NCI-H1105 (cell line): ENCODE measurements at places on chromosomes 13 and 19.

DNA sequence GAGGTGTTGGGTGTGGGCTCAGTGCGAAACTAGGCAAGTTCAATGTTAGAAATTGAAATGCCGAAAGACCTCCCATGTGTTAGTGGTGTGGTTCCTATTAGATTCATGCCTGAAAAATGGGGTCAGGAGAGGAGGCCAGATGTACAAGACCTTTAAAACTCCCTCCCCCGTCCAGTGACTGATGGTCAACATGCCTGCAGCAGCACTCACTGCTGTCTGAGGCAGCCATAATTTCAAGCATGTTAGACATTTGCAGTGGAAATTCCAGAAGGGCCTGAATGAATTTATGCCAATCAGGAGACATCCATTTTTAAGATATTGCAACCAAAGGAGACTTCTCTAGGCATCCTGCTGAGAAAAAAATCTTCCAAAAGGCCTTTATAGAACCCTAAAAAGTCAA lies 426.9 kb upstream of the NBEA start:
- no peak for DNase-seq

DNA sequence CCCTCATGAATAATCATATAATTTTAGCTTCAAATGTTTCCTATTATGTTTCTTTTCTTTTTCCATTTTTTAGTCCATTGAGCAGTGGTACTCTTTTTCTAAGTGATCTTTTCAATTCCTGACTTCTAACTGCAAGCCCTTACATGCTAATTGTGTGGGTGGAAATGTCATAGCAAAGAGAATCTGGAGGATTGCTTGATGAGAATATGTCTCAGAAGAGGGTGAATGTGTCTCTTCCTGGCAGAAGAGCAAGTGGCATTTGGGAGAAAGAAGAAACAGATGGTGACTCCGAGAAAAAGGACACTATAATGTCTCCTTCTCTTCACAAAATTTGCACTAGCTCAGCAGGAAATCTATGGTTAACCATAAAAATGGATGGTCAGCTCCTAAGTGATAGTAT lies 2320.0 kb downstream of the PCDH9 start:
- no peak for DNase-seq

- no peak for DNase-seq
These were observed 1.4 kb upstream of the PLIN4 start for GRCh38 chr19:4519521-4520277.

DNA sequence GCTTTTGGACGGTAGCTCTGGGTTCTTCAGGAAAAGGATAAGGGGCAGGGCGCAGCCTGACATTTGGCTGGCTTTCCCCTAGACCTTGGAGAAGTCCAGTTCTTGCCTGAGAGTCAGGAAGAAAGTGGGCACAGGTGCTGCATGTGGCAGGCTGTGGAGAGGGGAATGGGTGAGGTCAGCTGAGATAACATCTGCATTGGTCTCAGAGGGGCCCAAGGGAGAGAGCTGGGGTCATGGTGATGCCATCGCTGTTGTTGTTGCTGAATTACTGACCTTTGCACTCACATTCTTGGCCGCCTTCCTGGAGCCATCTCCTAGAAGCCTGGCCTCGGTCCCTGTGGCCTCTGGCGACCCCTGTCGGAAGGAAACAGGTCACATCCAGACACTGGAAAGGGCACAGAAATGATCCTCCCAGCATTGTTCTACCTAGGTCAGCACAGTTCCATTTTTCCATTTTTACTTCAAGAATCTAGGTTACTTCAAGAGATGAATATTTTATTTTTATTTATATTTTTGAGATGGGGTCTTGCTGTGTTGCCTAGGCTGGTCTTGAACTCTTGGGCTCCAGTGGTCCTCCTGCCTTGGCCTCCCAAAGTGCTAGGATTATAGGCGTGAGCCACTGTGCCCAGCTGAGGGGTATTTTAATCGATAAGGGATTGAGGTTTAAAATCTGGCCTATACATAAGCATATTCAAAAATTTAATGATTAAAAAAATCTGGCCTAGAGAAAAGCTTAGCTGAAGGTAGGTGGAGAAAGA lies 6.5 kb upstream of the LIPE start:
- no peak for DNase-seq

- no peak for DNase-seq
These were observed 8.7 kb upstream of the ATP12A start for GRCh38 chr13:24671386-24672113.

- DNase-seq = no peak
These were observed 32.7 kb downstream of the TIMM13 start for GRCh38 chr19:2394442-2395292.

DNA sequence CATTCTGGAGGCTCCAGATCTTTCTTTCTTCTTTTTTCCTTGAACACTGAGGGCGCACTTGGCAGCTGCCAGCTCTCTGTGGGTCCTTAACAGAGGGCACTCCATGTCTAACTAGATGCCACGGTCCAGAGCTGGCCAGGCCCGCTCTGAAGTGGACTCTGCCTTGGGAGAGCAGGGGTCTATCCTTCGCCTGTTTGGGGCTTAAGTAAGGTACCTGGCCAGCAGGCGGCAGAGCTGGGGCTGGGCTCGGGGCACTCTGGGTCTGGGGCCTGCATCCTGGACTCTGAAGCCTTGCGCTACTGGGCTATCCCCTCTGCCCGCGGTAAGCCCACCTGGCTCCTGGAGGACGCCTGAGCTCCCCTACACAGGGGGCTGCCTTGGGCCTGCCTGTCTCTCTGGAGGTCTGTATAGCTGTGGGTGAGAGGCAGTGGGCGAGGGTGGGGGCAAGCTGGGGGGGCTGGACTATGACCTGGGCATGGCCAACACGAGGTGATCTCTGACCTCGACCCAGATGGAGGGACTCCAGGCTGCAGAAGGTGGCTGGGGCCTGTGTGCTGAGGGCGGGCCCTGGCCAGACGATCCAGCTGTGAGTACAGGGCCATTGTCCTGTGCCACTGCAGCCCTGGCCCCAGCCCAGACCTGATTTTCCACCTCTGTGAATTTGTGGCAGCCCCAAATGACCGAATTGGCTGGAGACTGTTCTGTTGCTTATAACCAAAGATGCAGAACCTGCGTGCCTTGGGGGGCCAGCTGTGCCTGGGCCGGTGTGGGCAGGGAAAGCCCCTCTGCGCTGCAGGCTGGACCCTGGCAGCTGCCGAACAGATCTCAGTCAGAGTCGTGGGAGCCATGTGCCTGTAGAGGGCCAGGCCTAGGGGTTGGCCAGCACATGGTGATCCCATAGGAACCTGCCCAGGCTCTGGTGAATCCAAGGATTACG lies 26.5 kb downstream of the CEBPG start:
- DNase-seq = no peak

DNA sequence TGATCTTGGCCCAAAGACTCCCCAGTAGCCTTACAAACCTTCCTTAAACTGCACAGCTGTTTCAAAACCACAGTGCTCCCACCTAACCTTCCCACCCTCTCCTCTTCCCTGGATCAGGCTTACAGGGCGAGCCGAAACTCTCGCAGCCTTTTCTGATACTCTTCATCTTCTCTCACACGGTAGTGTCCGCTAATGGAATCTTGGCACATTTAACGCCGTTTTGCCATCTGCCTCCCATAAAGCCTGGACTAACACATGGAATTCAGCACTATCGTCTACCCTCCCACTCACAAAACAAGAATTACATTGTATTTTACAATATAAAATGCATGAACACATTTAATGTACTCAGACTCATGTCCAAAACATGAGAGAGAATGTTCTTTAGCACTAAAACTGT lies 135.9 kb downstream of the RAP2A start:
- DNase-seq = no peak

DNA sequence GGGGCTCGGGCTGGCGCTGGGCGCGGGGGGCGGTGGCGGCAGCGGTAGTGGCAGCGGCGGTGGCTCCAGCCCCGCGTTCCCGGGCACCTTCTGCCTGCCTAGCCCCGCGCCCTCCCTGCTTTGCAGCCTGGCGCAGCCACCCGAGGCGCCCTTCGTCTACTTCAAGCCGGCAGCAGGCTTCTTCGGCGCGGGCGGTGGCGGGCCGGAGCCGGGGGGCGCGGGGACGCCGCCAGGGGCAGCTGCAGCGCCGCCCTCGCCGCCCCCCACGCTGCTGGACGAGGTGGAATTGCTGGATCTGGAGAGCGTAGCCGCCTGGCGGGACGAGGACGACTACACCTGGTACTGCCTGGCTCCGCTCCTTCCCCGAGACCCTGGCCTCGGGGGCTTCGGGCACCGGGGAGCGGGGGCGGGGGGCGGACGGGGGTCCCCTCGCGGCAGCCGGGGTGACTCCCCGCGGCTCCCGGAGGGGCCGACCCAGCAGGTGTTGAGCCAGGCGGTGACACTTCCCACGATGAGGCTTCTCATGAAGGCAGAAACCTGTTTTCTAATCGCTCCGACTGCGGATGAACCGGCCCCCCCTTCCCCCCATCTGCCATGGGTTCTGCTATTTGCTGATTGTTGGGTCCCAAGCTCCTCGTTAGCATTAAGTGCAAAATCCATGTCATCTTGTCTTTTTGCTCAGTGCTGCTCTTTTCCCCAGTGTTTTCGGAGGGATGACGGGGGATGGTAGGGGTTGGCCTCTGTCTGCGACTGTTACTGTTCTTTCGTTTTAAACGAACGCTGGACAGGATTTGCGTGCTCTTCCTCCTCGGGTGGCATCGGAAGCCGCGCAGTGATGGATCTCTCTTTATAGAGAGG lies 943 bp downstream of the SLAIN1 start:
- DNase-seq = no peak

DNA sequence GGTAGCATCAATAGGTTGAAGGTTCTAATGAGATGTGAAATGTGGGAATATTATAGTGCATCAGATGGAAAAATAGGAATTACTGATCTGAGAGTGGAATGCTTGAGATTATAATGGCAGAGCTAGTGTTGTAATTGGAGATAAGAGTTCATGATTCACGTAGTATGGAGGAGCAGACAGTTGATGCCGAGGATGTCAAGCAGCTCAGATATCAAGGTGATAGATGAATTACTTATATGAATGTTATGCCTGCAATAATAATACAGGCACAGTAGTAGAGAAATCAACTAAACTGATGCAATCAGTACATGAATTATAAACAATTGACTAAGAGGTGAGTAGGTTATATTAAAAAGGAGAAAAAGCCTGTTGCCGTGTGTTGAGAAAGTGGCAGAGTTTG lies 793.2 kb upstream of the GPC6 start:
- DNase-seq = no peak

DNA sequence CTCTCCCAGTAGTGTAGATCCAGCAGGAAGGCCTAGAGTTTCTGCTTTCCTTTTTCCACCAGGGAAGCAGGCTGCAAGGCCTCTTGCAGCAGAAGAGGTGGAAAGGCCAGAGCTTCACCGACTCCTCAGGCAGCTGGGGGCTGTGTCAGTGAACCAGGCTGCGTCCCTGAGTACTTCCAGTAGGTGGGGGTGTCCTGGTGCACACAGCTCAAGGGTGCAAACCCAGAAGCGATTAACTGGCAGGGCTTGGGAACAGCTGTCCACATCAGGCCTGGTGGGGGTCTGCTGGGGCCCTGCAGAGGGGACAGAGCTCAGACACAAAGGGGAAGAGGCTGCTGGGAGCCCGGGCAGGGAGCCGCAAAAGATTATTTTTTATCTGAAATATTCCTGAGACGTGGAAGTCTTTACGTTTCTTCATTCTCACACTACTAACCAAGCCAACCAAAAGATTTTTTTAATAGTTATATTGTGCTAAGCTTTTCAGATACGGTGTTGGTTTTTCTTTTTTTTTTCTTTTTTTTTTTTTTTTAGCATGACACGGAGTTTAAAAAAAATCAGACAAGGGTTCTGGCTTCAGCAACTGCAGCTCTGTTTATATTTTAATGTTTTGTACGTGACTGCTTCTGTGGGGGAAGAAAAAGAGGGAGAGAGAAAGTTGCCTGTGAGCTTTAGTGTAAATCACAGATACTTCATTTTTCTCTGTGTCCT lies 11.0 kb downstream of the TSHZ3 start:
- no peak for DNase-seq

GRCh38 chr19:42252365-42253244 lies 2.3 kb downstream of the ERF start:
- no peak for DNase-seq

DNA sequence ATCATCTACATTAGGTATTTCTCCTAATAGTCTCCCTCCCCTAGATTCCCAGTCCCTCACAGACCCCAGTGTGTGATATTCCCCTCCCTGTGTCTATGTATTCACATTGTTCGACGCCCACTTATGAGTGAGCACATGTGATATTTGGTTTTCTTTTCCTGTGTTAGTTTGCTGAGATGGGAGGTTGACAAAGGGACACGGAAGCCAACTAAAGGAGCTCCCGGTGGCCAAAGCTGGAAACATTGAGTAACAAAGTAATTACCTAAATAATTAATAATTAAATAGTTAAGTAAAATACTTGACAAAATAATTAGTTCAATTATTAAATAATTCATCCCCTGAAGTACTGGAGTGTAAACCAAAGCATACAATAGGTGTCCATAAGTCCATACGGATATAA lies 1.7 kb upstream of the PRR20A start:
- DNase-seq = no peak

DNA sequence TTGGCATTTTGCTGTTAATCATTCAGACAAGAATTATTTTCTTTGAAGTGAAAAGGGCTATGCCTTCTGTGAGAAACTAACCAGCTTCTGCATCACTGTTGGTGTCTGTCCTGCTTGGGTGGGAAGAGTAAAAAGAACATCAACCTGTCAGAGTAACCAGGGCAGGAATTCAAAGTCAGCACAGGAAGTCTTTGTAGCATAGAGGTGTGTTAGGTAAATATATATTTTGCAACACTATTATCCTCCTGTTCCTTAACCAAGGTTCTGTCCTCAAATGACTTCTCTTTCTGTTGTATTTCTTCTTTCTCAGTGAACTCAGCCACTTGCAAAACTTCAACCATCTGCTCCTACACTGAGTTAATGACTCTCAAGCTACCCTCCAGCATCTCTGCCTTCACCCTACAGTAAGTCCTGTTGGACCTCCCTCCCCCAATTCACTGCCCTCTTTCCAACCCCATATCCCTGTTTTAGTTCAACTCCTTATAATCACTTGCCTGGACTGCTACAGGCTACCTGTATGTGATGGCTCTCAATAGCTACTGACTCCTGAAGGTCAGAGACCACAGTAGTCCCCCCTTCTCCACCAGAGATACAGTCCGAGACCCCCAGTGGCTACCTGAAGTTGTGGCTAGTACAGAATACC lies 49.9 kb downstream of the SMAD9 start:
- DNase-seq = no peak

DNA sequence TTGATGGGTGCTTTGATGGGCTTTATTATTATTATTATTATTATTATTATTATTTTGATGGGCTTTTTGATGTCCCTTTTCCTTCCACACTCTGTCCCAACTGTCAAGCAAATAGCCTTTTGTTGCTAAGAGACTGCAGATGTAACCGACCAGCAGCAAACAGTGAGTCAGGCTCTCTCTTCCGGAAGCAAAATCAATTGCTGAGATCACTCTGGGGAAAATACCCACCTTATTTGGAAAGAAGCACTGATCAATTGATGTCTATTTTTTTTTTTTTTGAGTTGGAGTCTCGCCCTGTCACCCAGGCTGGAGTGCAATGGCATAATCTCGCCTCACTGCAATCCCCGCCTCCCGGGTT lies 2.9 kb downstream of the LDLR start:
- DNase-seq = no peak

- DNase-seq = no peak
These were observed 16.6 kb downstream of the SIGLEC8 start for GRCh38 chr19:51441410-51442390.

DNA sequence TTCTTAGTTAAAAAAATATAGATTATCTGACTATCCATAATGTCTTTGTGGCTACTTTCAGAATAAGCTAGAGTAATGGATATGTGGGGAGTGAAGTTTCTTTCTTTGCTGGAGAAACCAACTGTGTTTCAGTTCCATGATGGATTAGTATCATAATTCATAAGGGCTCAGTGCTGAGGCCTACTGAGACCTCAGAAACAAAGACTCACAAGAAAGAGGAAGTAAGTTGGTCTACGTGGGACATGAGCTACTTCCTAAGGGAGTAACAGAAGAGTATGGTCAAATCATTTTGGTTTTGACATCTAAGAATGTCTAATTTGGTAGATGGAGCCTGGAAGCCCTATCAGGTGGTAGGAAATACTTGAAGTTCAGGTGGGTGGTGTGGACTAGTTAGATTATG lies 99.0 kb upstream of the HTR2A start:
- no peak for DNase-seq
